HS-5 (cell line): ENCODE measurements at places on chromosomes 2 and 18.

- DNase-seq = no peak
Measured at GRCh38 chr2:148135705-148136104, 114.8 kb downstream of the MBD5 start.

DNA sequence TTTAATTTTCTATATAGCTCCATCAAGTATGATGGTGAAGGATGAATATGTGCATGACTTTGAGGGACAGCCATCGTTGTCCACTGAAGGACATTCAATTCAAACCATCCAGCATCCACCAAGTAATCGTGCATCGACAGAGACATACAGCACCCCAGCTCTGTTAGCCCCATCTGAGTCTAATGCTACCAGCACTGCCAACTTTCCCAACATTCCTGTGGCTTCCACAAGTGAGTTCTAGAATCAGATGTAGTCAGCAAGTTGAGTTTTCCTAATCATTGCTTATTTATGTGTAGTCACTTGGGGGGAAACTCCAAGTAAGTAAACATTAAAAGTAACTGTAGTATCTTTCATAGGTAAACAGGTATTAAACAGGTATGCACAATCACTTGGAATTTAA lies 24.8 kb downstream of the SMAD4 start:
- no peak for DNase-seq

- DNase-seq = no peak
Measured at GRCh38 chr2:130912471-130912870, 75.8 kb downstream of the ARHGEF4 start.

- DNase-seq = no peak
Measured at GRCh38 chr2:78351208-78351607, 674.3 kb upstream of the REG3G start.

DNA sequence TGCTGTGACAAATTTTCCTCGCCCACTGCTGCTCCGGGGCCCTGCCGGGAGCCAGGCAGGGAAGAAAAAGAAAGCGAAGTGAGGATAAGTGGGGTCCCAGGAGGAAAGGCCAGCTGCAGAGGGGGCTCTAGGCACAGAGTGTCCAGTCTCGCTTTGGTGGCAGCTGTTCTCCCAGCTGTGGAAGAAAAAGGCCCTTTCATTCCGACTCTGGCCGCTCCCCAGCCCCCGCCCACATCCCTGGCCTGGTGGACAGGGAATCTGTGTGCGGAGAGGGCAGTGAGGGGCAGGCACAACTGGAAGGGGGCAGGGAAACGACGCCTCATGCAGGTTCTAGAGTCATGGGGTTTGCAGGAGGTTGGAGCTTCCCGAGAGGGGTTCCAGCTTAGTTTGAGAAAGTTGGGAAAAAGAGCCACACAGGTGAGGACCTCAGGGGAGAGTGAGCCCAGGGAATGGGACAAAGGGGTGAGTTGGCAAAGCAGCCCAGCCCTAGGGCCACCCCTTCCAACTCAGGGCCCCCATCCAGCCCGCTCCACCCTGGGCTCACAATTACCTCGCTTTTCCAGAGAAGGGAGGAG lies 1.8 kb downstream of the RTKN start:
- no peak for DNase-seq

- no peak for DNase-seq
Measured at GRCh38 chr18:75871596-75871995, 444.1 kb upstream of the SMIM21 start.

DNA sequence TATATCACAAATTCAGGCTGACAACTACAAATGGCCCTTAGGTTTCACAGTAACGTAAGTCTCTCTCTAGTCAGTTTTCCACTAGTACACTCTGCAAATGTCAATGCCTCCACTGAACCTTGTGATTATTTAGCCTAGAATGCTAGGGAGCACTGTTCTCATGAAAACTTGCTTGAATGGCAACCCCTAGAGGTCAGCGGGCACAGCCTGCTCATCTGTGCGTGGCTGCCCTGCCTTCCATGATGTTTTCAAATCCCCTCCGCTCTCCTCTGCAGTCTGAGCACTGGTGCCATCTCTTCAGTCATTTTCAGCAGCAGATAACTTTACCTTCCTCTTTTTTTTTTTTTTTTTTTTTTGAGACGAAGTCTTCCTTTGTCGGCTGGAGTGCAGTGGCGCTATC lies 84.1 kb upstream of the GULP1 start:
- DNase-seq = no peak
